Fibroblast of skin of scalp (primary cell): ENCODE measurements at places on chromosomes 3 and 15.

GRCh38 chr3:138459619-138460535 is 25.5 kb downstream of the ESYT3 start:
- DNase-seq, result no peak

- DNase-seq, result no peak
These were observed 42.2 kb downstream of the RIOX2 start for GRCh38 chr3:97930018-97930417.

- no peak for DNase-seq
These were observed 44.1 kb downstream of the CHST2 start for GRCh38 chr3:143163562-143164100.

DNA sequence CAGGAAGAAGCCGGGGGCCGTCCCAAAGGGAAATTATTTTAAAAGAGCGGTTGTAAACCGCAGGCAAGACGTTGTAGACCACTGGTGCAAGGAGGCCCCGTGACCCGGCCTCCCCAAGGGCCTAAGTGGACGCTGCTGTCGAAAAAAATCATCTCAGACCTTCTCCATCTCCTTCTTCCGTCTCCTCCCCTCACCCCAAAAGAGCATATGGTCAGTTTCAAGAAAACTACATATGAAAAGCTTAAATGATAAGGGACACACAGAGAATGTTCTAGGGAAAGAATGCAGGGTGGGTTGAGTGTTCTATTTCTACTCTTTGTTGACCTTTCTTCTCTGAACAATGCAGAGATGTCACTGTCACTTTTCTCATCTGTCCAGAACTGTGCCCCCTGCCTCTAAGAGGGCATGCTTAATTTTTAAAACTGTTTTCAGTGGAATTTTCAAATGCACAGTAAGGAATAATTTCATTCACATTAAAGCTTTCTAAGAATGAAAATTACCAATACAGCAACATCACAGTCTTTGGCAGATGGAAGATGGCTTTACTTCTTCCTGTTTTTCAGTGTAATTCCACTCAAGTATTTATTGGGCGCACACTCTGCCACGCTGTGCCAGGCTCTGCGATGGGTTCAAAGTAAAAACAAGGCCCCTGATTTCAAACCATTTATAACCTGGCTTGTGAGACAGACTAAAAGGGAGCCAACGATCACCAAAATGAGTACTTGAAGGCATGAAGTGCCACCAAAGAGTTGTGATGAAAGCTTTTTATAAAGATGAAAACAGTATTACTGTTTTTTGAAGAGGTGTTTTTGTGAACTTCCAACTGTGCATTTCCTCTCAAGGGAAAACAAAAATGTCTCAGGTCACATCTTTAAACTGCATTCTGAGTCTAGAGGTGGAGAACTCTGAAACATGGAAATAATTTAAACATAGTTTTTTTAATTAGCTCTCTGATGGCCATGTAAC is 891 bp upstream of the TOP2B start:
- DNase-seq, result no peak

GRCh38 chr3:53156368-53156834 is 4.6 kb upstream of the PRKCD start:
- no peak for DNase-seq

DNA sequence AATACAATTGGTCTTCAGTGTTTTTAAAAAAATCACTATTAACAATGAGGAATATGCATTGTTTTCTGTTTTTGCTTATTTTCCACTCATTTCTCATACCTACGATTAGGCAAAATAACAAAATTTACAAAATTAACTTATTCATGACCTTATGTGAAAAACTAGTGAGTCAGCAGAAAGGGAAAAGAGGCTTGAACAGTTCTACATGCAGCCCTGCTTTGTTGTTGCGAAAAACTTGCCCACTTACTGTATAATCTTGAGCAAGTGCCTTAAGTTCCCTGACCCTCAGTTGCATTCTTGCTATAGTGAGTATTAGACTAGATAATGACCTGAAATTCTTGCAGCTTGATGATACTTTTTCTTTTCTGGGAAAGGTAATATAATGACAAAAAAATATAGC is 551.1 kb upstream of the BCHE start:
- DNase-seq, result no peak

DNA sequence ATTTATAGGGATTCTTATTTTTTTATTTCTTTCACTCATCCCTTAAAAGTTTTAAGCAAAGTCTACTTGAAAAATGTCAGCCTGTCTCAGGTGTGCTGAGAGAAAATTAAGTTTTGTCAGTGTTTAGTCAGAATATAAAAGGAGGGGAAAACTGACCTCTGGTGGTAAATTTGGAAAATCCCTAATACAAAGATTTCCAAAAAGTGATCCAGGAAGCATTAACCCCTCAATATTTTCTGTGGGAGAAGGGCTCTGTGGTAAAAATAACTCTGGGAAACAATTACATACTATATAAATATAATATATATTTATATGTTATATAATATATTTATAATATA is 41.0 kb upstream of the FRMD4B start:
- DNase-seq, result no peak

GRCh38 chr3:99925584-99926230 is 108.0 kb downstream of the CMSS1 start:
- peak; percentile 75 for DNase-seq
